NCI-H2081 (cell line): ENCODE measurements at places on chromosomes 5 and 9.
A peak's percentile ranks its signal among the peaks of the same experiment; 100 is the strongest.

GRCh38 chr5:88671106-88671504 is 211.9 kb downstream of the MEF2C start:
- no peak for DNase-seq

- peak; percentile 61 for DNase-seq
These were observed 11.5 kb downstream of the SARDH start for GRCh38 chr9:133726401-133727276.

DNA sequence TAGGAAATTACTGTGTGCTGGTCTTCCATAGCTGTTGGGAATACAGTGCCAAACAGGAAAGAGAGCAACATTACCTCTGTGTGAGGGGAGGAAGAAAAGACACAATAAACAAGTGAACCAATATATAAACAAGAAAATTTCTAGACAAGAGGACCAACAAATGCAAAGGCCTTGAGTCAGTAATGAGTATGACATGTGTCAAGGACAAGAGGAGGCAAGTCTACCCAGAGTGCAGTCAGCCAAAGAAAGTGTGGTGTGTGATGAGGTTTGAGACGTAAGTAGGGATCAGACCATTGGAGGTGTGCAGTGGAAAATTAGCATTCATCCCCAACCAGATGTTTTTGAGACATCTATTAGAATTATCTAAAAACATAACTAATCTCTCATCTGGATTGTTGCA is 69.5 kb upstream of the CDH6 start:
- no peak for DNase-seq

DNA sequence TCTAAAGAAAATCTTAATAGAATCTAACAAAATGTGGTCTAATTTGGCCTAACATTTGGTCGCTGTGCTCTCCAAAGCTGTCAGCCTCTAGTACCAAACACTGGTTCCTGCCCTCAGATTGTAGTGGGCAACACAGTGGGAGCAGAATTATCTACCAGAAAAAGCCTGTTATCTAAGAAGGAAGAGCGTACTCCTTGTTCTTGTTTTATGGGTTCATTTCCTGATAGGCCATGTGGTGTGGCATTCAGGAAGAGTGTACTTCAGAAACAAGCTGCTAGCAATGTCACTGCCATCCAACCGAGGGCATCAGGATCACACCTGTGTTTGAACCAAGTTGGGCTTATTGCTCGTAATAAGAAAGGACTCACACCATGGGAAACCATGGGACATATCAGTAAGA is 487.9 kb upstream of the DAP start:
- DNase-seq, result no peak

- DNase-seq, result no peak
These were observed 19.0 kb downstream of the ACTL7B start for GRCh38 chr9:108836781-108837180.

- DNase-seq, result no peak
These were observed 230.3 kb downstream of the GLIS3 start for GRCh38 chr9:4069457-4070153.

GRCh38 chr5:132629230-132629944 is 28.6 kb upstream of the IL13 start:
- no peak for DNase-seq

DNA sequence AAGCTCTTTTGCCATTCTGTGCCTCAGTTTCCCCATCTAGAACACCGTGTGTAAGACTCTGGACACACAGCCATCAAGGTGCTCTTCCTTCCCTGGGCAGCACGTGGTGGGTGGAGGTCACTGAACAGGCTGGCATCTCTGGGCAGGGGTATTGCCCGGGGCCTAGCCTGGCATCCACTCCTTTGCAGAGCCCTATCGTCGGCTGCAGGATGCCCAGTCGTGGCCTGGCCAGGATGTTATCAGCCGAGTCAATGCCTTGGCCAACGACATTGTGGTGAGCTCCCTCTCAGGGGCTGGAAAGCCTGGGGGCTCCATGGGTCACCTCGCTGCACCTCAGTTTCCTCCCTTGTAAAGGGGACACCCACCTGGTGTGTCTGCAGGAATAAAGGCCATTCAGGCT is 4.0 kb downstream of the ADGRD2 start:
- no peak for DNase-seq

GRCh38 chr5:62124266-62124665 is 181.7 kb upstream of the KIF2A start:
- peak; percentile 66 for DNase-seq

- no peak for DNase-seq
These were observed 177.9 kb downstream of the CETN3 start for GRCh38 chr5:90231688-90232087.

GRCh38 chr5:68243681-68244080 is 28.1 kb downstream of the PIK3R1 start:
- DNase-seq, result no peak

- DNase-seq, result no peak
These were observed 40.5 kb upstream of the TRIO start for GRCh38 chr5:14102666-14103065.

DNA sequence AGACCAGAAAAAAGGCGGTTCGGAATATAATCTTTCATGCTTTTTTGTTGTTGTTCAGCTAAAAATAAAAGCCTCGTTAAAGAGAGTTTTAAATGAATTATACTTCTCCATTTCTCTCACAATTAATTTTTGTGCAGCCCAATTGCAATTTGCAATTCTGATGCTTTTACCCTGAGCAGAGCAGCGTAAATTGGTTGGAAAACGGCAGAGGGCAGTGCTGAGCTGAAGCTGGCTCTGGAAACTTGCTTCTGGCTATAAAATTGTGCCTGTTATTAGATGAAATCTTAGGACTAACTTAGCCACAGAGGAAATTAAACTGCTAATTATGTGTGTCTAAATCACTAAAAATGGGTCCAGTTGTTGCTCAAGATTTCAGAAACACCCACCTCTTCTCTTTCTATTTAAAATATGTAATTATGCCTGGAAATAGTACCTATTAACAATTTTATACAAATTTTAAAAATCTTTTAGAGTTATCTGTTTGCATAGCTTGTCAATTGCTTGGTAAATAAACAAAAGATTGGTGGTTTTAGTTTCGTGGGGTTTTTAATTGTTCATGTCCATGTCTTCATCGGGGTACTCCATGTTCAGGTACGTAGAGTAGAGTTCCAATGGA is 441.8 kb upstream of the TLE4 start:
- peak; percentile 68 for DNase-seq

GRCh38 chr9:104412238-104412637 is 91.8 kb upstream of the OR13F1 start:
- DNase-seq, result peak; percentile 9

GRCh38 chr9:89405826-89406225 is 87.5 kb downstream of the SECISBP2 start:
- DNase-seq, result no peak

DNA sequence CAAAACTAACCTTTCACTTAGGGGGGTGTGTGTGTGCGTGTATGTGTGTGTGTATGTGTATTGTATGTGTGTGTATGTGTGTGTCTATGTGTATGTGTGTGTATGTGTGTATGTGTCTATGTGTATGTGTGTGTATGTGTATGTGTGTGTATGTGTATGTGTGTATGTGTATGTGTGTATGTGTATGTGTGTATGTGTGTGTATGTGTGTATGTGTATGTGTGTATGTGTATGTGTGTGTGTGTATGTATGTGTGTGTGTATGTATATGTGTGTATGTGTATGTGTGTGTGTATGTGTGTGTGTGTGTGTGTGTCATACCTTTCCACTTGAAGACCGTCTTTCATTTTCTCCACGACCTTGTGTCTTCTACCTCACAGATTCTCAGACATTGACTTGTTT is 20.8 kb upstream of the FLT4 start:
- no peak for DNase-seq

GRCh38 chr9:17623965-17624364 is 45.1 kb downstream of the SH3GL2 start:
- no peak for DNase-seq

DNA sequence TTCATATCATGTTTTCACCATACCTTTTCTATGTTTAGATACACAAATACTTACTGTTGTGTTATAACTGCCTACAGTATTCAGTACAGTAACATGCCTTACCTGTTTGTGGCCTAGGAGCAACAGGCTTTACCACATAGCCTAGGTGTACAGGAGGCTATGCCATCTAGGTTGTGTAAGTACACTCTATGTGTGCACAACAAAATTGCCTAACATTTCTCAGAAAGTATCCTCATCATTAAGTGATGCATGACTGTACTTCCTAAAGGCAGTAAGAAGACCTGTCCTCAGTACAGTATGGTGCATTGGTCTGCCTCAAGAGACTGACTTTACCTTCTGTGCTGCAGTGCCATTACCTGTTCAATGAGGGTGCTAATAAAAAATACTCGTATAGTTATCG is 7.9 kb downstream of the TXN start:
- DNase-seq, result no peak

GRCh38 chr9:34992376-34992951 is 2.9 kb downstream of the DNAJB5 start:
- no peak for DNase-seq
